ENCODE measurements at places on chromosomes 4 and X.
A peak's percentile ranks its signal among the peaks of the same experiment; 100 is the strongest.

GRCh38 chr4:114866901-114867670 lies 246.3 kb downstream of the NDST4 start:
- no peak for DNase-seq

- DNase-seq: no peak
These were observed 59.5 kb downstream of the CLDN22 start for GRCh38 chr4:183260491-183261151.

GRCh38 chrX:115344885-115345614 lies 55.5 kb downstream of the LUZP4 start:
- no peak for DNase-seq

DNA sequence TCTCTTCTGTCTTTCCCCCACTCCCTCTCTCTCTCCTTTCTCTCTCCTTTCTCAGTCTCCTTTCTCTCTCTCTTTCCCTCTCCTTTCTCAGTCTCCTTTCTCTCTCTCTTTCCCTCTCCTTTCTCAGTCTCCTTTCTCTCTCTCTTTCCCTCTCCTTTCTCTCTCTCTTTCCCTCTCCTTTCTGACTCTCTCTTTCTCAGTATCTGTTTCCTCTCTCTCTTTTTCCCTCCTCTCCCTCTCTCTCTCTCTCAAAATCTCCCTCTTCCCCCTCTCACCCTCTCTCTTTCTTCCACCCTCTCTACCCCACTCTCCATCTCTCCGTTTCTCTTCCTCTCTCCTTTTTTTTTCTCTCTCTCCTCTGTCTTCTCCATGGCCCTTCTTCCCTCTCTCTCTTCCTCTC lies 258.8 kb downstream of the ASMT start:
- no peak for DNase-seq

GRCh38 chrX:31272472-31272775 lies 200.6 kb upstream of the FTHL17 start:
- no peak for DNase-seq

DNA sequence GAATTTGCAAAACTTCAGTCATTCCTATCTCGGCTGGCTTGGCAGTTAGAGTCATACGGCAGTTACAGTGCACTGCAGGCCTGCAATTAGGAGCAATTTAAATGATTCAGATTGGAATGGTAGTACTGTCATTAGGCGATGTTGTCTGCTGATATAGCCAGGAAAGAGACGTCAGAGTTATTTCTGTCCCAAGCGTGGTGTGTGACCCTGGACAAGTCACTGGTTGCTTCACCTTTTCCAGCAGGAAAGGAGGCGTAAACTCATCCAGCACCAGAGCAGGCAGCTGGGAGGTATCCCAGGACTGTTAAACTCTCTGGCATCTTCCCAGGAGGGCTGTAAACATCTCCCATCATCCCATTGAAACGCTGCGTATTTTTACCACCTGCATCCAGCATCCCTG lies 836 bp upstream of the LNX1 start:
- DNase-seq: no peak

DNA sequence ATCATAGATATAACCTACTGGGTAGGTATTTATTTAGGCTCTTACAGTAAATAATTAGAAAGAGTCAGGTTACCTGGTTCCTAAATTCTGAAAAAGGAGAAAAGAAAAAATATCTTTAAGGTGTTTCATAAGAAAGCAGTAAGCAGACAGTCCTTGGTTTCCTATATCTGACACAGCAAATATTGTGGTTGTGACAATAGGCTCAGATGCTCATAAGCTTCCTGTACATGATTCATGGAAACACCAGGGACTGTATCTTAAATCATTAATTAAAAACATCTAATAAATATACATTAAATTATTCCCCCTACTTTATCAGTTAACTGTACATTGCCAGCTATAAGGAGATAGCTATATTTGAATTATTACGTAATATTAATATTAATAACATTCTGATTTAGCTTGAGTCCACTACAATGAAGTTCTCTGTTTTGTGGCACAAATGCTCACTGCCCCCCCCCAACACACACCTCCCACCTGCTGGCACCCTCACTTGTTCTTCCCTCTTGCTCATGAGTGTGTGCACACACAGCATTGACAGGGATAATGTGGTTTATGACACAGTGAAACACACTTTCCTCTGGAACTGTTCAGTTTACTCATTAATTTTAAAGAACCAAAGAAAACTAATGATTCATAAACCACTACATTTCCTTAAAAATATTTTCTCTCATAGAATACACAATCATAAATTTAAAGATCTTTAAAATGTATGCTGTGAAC lies 187.4 kb downstream of the NR3C2 start:
- DNase-seq: no peak

GRCh38 chrX:53379747-53380146 lies 42.7 kb downstream of the SMC1A start:
- DNase-seq: no peak

GRCh38 chr4:74055498-74055897 lies 17.0 kb upstream of the CXCL3 start:
- no peak for DNase-seq

DNA sequence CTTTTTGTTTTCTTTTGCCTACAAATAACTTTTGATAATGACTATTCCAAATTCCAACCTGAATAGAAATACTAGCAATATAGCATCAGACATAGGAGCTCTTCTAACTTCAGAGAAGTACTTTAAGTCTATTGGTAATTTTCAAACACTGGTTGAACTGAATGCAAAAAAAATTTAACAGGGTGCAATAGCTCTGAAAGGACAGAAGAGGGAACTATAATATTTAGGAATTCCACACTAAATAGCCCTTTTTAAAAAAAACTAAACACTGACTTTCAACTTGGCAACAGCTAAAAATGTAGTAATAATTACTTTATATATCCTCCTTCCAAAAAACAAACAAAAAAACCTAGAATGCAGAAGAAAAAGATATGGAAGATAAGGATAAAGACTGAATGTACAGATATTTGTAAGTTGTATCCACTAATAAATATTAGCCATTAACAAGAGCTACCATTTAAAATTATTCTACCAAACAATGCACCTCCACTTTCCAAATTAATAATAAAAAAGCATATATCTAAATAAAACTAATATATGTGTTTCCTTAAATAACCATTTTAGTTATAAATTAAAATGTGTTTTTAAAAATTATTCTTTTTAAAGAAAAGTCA lies 81.4 kb downstream of the FBXW7 start:
- DNase-seq: no peak

DNA sequence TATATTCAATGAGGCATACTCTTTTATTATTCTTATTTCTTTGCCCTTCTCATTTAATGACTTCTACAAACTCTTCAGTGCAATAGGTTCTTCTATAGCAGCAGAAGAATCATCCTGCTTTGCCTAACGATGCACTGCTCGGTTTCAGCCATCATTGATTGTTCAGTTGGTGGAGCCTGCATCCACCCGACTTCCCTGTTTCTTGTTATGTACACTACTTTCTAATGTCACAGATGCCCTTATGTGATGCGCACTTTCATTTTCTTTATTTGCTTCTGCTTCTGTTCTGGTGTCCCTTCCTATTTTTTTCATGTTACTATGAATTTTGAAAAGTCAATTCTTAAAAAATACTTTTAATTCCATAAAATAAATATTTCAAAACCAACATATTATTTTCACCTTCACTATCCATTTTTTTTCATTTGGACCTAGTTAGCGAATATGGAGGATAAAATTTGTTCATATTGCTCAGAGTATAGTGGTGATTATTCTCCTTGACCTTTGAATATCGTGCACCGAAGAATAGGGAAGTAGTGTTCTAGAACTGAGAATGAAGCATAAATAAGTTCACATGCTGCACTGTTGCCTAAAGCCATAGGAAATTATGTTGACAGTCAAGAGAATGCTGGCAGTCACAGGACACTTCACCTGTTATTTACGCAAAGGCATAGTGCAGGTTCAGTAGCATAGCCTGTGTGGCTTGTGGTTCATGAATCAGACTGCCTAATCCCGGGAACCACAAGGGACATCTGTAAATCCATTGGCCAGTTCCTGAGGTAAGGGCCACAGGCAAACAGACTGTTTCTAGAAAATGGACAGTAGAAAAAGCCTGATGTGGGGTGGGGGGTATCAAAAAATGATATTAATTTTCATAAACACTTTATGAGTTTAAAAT lies 21.3 kb upstream of the SFRP2 start:
- no peak for DNase-seq

DNA sequence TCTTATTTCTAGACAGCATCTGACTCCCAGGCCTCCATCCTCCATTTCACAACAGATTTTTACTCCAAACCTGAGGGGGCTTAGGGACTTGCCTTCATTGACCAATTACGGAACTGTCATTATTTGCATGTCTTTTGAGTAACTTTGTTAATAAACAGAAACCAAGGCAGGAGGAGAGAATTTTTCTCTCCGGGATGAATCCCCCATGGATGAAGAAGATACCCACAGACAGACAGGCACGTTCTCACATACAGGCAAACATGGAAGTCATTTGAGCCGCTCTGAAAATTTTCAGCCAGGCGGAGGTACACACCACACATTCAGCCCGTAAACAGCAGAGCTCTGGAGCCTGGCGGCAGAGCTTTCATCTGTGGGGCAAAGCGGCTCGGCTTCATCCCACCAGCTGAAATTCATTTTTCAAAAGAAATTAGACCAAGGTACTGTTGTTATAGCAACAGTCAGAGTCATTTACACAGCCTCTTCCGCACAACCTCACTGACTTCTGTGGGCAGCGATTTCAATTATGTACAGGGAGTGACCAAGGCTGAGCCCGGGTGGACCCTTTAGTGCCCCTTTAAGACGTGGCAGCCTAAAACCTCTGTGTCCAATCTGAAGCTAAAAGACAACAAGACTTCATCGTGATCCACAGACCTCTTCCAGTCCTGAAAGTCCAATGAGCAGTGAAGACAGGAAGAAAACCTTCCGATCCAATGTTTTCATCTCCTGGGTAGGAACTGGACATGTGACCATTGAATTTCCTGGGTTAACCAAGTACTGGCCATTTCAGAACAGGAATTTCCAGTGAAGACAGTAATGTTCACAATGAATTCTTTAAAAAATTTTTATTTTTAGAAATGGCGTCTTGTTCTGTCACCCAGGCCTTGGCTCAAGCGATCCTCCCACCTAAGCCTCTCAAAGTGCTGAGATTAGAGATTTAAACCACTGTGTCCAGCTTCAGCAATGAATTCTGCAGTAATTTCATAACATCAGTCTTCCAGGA lies 237.0 kb downstream of the MGST2 start:
- DNase-seq: no peak

GRCh38 chrX:138748480-138748879 lies 37.0 kb upstream of the FGF13 start:
- no peak for DNase-seq

GRCh38 chrX:101263766-101264165 lies 27.4 kb downstream of the TAF7L start:
- no peak for DNase-seq

DNA sequence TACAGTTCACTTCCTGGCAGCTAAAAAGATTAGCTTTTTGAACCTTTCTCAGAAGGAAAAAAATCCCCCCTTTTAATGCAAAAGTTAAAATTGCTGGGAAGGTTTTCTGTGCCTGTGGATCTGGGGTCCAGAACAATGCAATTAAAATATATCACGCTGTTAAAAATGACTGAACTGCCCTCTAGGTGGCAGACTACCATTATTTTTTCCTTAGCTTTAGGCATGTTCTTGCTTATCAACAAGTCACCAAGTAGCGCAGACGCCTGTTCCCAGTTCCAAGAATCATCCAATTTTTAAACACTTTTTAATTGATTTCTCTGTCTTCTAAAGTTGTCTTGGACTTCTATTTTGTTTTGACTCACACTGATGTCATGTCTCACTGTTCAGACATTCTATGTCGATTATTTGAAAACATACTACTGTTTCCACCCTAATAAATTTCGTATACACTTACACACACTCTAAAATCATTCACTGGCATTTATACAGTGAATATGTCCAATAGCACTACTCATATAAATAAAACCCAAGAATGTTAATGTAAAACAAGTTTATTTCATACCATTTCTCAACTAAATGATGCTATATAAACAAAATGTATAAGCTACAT lies 661.6 kb downstream of the RAPGEF2 start:
- no peak for DNase-seq

DNA sequence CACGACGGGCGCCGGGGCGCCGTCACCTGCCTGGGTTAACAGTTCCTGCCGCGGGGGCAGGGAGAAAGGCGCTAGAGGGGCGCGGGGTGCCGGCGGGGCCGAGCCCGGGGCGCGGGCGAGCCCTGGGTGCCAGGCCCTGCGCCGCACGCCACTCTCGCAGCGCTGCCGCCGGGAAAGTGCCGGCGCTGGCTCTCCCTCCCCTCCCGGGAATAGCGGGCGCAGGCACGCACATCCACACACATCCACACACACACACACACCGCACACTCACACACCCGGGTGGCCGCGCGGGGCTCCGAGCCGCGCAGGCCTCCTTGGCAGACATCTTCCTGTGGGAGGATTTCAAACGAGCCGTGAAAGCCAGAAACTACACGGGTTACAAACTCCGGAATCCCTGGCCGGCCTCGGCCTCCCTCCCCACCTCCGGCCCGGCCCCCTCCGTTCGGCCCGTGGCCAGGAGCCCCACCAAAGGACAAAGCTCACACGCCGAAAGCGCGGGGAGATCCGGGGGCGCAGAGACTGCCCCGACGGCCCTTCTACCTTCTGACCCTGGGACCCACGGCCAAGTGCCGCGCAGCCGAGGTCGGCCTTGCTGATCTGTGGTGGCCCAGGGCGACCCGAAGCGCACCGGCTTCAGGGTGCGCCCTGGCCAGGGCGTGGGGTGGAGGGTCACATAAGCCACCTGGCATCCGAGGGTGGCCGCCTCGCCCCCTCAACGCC lies 92.3 kb downstream of the BCOR start:
- DNase-seq: peak; percentile 39

DNA sequence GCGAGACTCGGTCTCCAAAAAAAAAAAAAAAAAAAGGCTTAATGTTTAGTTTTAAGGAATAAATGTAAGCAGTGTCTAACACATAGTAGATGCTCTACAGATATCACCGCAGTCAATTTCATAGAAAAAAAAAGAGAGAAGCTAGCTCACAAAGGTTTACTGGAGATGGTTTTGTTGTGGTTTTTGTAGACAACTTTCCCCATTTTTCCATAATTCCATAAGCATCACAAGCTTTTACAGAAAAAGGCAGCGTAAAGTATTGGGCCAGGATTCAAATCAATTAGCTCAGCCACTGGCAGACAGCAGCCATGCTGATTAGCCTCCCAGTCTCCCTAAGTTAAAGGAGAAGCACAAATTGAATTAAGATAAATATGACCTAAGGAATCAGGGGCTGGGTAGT lies 1.5 kb downstream of the GRSF1 start:
- DNase-seq: no peak

- no peak for DNase-seq
These were observed 12.3 kb upstream of the SCRG1 start for GRCh38 chr4:173411106-173411693.

DNA sequence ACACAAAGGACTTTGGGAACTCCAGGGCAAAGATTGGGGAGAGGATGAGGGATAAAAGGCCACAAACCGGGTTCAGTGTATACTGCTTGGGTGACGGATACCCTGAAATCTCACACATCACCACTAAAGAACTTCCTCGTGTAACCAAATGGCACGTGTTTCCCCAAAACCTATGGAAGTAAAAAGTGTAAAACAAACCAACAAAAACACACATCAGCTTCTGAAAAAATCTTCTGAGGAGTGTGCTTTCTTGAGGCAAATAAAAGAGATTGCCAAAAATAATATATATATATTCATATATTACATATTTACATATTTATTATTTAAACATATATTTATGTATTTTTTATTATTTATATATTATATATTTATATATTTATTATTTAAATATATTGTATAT lies 3.9 kb downstream of the P2RY8 start:
- DNase-seq: no peak

- no peak for DNase-seq
These were observed 1735.1 kb downstream of the PCDH7 start for GRCh38 chr4:32455231-32455630.

All from activated T-cell treated with anti-CD3 and anti-CD28 coated beads, Interleukin-2, amount 50 U/mL, for 48 hours (primary cell).